ENCODE measurements at places on chromosomes 6 and 20.

GRCh38 chr6:20640181-20640580, 105.9 kb downstream of the CDKAL1 start:
- peak; percentile 67 for DNase-seq

GRCh38 chr6:143864234-143864633, at the start of gene ZC2HC1B:
TSS of gene ZC2HC1B (plus strand) at chr6:143864474. CDS start at chr6:143864540, 66 bp downstream.
- DNase-seq, result no peak

- no peak for DNase-seq
These were observed 195.7 kb upstream of the KCNK16 start for GRCh38 chr6:39518221-39518620.

- no peak for DNase-seq
These were observed 6.7 kb downstream of the RAET1E start for GRCh38 chr6:149891259-149891658.

DNA sequence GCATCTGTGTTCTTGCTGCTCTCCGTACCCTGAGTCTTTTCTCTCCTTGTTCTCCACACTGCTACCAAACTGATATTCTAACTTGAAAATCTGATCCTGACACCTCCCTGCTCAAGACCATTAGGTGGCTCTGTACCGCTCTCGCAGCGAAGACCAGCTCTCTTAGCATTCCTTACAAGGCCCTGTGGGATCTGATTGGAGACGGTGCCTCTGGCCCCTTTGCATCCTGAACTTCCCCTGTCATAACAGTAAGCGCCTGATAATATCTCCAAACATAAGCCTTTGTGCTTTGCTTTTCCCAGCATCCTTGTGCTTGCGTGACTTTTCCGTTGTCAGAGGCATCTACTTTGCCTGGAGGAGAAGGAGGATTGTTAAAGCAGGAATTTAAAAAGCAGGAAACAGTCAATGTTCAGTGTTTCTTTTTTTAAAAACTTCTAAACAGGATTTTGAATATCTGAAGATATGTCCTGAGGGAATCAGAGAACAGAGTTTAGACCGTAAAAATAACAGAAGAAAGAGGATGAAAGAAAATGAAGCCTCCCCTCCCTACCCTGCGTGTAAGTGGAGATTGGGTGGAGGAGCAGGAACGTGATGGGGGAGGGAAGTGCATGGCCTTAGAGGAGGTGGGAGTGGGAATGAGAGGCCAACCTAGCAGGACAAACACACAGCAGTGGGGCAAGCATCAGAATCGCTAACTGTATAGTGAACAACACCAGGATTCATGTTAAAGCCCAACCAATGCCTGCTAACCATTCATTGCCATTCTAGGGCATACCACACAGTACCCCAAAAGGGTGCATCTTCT, 89.2 kb upstream of the STMND1 start:
- peak; percentile 54 for DNase-seq

GRCh38 chr20:13884803-13885202, 100.0 kb downstream of the NDUFAF5 start:
- DNase-seq, result no peak

GRCh38 chr20:3759316-3759823, 8.2 kb downstream of the ADISSP start:
- no peak for DNase-seq

DNA sequence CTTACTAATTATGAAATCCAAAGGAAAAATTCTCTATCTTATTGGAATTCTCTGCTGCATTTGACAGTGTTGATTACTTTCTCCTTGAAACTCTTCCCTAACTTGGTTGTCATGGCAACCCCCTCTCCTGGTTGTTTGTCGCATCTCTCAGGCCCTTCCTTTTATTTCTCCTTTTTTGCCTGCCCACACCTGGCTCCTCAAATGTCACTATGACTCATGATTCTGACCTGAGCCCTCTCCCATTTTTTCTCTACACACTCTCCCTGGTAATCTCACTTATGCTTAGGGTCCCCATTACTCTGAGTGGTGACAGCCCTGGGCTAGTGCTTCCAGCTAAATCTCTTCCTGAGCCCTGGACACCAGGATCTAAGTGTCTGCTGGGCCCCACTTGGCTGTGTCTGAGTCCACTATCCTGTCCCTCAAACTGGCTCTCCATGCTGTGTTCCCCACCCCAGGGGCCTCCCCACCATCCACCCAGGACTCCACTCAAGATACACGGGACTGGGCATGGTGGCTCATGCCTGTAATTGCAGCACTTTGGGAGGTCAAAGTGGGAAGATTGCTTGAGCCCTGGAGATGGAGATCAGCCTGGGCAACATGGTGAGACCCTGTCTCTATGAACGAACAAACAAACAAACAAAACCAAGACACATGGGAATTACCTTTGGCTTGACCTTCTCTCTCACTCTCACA, 16.5 kb upstream of the NNAT start:
- DNase-seq, result no peak

DNA sequence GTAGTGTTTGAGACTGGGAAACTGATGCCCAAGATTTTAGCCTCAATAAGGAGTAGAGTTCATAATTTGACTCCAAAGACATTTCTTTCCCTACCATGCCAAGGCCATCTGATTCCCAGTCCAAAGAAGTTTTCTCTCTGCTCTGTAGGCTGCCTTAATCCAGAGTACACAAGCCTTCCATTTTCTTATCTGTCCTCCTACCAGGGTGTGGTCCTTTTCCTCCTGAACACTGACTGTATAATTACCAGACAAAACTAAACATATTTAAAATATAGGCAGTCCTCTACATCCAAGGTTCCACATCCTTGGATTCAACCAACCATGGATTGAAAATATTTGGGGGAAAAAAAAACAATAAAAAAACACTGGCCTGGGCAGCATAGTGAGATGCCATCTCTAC, 108.4 kb downstream of the SLC16A10 start:
- DNase-seq, result no peak

GRCh38 chr6:158642097-158642601, 2.4 kb downstream of the DYNLT1 start:
- DNase-seq, result no peak

GRCh38 chr20:3459881-3460307, 10.9 kb upstream of the ATRN start:
- DNase-seq, result no peak

DNA sequence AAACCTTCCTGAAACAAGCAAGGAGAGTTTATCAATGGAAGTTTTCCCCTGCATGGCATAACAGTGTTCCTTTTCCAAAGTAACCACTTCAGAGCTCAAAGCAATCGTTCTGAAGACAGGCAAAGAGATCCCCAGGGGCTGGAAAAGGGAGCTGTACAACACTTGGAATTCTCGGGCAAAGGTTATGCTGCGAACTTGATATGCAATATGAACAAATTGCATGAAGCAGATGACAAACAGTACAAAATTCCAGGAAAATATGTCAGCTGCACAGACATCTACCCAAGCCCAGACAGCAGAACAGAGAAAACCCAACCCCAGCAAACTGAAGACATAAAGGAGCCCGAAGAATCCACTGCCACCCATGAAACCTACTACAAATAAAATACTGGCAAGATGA, 18.4 kb downstream of the POPDC3 start:
- no peak for DNase-seq

GRCh38 chr6:69042297-69042696, 407.2 kb downstream of the ADGRB3 start:
- DNase-seq, result no peak

DNA sequence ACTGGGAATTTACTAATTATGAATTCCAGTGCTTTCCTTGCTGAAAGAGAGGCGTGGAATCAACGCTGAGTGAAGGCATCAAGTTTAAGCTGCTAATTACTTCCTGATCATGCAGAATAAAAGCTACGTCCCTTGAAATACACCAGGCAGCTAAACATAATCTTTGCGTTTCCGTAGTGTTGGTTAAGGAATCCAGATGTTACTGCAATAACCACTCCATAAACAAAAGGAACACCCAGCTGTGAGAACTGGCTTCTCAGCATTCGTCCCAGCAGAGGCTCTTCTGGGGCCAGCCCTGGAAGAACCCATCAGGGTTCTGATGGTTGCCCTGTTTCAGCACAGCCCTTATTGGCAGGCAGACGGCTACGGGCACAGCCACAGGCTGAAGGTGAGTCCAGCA, 111.4 kb downstream of the CDH26 start:
- no peak for DNase-seq

DNA sequence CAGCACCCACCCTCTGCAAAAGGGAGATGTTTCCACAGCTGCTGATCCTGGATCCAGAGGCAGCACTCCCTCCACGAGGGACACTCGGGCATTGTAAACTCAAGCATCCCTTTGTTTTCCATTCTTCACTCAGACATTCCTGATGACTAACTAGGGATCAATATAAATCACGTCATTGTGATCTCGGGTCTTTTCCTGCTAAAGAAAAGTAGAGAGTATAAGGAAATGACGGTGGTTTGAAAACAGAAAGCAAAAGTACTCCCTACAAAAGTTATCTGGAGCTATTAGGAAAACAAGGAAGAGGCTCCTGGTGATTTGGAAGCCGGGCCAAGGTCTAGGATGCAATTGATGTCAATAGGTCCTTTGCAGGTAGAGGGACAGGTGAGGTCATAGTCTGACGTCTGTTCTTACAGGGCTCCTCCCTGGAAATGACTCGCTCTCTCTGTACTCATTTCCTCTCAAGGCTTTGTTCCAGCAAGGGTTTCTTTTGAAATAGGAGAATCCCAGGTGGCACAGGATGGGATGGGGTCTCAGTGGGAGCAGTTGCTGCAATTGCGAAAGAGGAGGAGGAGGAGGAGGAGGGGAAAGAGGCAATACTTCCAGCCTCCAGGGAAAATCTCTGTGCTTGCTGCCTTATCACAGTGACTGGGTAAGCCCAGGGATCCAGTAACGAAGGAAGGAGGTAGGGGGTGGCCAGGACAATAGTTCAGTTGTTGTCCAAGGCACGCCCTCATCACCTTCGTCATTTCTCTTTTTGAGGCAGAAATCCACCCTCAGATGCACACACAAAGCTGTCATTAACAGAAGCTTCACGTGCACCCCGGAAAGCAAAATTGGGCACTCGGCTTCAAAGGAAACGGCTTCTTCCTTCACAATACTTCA, 222.8 kb downstream of the LY86 start:
- DNase-seq, result no peak

DNA sequence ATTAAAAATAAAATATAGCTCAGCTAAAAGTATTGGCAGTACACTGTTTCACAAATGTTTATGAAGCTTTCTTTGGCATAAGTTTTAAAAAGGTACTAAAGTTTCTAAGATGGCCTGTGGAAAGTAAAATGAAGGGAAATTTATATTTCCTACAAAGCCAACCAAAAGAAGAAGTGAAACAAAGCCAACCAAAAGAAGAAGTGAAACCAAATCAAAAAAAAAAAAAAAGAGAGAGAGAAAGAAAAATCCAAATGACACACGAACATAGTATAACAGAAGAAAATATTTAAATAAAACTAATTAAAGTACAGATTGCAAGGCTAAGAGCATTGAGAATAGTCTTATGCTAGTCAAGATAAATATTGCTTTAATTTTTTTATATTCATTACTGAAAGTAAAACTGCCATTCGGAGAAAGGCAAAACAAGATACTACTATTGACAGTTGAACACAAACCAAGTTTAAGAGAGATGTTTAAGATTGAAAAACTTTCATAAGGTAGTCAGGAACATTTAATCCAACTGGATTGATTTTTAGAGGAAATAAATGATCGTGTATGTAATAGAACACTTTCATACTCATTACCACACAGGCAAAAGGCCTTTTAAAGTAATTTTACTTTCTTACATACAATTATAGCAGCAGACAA, 12.8 kb upstream of the KHDRBS2 start:
- no peak for DNase-seq

DNA sequence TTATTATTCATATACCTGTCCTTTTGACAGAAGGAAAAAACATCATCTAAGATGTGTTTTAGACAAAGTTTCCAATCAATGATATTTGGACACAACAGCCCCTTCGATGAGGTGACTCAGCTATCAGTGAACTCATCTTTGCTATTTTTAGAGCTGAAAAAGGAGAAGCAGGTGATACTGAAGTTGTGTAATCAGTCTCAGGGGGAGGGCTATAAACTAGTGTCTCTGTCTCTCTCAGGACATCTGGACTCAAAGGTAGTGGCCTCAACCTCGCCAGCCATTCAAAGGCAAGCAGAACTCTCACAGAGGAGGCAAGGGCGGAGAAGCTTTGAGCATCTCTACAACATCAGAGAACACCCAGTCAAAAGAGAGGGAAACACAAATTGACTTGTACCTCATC, 135.4 kb downstream of the BFSP1 start:
- DNase-seq, result no peak

DNA sequence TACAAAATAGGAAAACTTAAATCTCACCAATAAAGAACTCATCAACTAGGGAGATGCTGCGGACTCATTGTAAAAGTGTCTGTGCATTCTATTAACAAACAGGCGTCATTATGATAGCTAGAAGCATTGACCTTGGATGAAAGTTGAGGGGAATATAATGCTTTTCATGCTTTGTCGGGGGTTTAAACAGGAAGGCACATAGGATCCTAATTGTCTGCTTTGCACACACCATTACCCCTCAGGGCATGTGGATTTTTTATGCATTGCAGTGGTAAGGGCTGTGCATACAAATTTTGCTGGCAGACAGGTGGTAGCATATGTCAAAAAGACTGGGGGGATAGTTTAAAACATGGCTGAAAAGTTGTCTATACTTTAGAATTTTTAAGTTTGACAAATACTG, 447.9 kb upstream of the PLCB4 start:
- DNase-seq, result no peak

DNA sequence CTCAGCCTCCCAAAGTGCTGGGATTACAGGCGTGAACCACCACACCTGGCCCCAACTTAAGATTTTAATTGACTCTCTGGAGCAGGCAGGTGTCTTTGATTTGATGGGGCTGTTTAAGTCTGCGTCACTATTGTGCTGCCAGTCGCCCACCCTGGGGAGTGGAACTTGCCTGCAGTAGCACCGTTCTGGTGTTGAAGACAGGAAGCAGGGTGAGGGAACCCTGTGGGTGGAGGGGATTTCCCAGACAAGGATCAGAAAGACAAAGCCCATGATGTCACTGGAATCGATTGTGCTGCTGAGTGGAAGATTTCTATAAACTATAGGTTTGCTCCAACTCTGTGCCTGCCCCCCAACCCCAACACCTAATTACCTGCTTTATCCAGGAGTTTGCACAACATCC, 11.0 kb downstream of the ALDH8A1 start:
- DNase-seq, result no peak

GRCh38 chr6:32692019-32692418, 25.6 kb upstream of the HLA-DQB1 start:
- no peak for DNase-seq

DNA sequence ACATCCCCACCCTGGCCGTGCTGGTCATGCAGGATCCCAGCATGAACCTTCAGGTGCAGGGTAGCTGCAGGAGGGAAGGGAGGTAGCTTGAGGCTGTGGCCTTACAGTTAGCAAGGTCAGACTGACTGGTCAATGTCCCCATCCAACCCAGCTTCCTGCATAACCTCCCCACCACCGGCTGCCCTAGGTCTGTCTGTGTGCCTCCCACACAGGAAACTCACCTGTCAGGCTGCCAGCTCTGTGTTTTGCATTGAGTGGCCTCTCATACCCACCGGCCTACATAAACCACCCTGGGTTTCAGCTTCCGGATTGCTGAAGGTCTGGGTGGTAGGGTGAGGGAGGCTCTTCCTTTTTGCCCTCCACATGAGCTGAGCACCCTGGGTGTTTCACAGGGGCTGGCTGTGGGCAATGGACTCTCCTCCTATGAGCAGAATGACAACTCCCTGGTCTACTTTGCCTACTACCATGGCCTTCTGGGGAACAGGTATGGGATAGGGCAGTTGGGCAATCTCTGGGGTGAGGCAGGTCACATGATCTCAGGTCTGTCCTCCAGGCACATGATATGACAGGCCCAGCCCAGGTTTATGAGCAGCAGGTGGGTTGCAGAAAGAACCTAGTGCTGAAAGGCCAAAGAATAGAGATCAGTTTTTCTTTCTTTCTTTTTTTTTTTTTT, 1.8 kb downstream of the CTSA start:
- DNase-seq, result no peak

GRCh38 chr6:119647309-119647708, 297.7 kb upstream of the MAN1A1 start:
- no peak for DNase-seq

Data from globus pallidus (tissue), 1 donor.